Activated T-helper 17 cell treated with anti-CD3 and anti-CD28 coated beads, Interleukin-2, amount 50 U/mL, for 72 hours (primary cell): ENCODE measurements at places on chromosomes 7 and 10. TPM values are rescaled to one million over a fixed set of nuclear protein-coding genes. Genes with fewer than 3 reads are reported as not detected.

The DYNC1I1 gene
- total RNA-seq: not detected

The FAM25A gene
- not detected for total RNA-seq

The PPIF gene
- 73.7 TPM for total RNA-seq

The ITIH5 gene
- total RNA-seq: not detected

The ZNF853 gene
- total RNA-seq: 0.22 TPM

The ARMC10 gene
- total RNA-seq: 32.2 TPM

The ATP5F1C gene
- total RNA-seq: 328 TPM

The PIP4K2A gene
- 86.1 TPM for total RNA-seq

The CRHR2 gene
- not detected for total RNA-seq

The CTAGE4 gene
- 4.2 TPM for total RNA-seq

The SPDYE1 gene
- total RNA-seq: not detected

The C1QL3 gene
- 0.13 TPM for total RNA-seq

The PNLIPRP2 gene
- total RNA-seq: not detected

The ZNF800 gene
- 37.1 TPM for total RNA-seq

The TPST1 gene
- total RNA-seq: 0.93 TPM

The ATG9B gene
- 2.9 TPM for total RNA-seq

The RAMP3 gene
- not detected for total RNA-seq

The FAM25C gene
- not detected for total RNA-seq

The TMEM213 gene
- 0.50 TPM for total RNA-seq

The RPEL1 gene
- not detected for total RNA-seq

The KIAA1549 gene
- total RNA-seq: 1.2 TPM

The CADPS2 gene
- total RNA-seq: not detected

The CNPY1 gene
- total RNA-seq: not detected

The LIPN gene
- total RNA-seq: not detected

The RNF148 gene
- total RNA-seq: not detected

The PROSER2 gene
- 0.37 TPM for total RNA-seq

The SFTPA2 gene
- total RNA-seq: not detected

The FOXI2 gene
- total RNA-seq: not detected

The SFR1 gene
- total RNA-seq: 12.4 TPM

The GPR26 gene
- not detected for total RNA-seq

The PLEKHS1 gene
- total RNA-seq: not detected

The TWNK gene
- total RNA-seq: 24.9 TPM

The RBP3 gene
- not detected for total RNA-seq

The ZNF138 gene
- 12.0 TPM for total RNA-seq

The EXOC6 gene
- 12.1 TPM for total RNA-seq

The CALHM1 gene
- 0.11 TPM for total RNA-seq

The RBM20 gene
- not detected for total RNA-seq

The AKR1D1 gene
- not detected for total RNA-seq

The NRP1 gene
- total RNA-seq: 0.90 TPM

The TES gene
- total RNA-seq: 79.4 TPM

The SFTPA1 gene
- not detected for total RNA-seq

The HHEX gene
- total RNA-seq: 1.9 TPM

The AKR1C4 gene
- 0.71 TPM for total RNA-seq

The IL6 gene
- 1.0 TPM for total RNA-seq

The SERPINE1 gene
- total RNA-seq: 4.5 TPM

The OR9A2 gene
- total RNA-seq: not detected

The VIPR2 gene
- not detected for total RNA-seq

The EPO gene
- total RNA-seq: not detected

The TEX47 gene
- not detected for total RNA-seq

The JAZF1 gene
- 5.6 TPM for total RNA-seq

The INMT gene
- 0.21 TPM for total RNA-seq

The OR2F2 gene
- not detected for total RNA-seq
